Endothelial cell (in vitro differentiated cells): ENCODE measurements at places on chromosomes 7 and 10.

DNA sequence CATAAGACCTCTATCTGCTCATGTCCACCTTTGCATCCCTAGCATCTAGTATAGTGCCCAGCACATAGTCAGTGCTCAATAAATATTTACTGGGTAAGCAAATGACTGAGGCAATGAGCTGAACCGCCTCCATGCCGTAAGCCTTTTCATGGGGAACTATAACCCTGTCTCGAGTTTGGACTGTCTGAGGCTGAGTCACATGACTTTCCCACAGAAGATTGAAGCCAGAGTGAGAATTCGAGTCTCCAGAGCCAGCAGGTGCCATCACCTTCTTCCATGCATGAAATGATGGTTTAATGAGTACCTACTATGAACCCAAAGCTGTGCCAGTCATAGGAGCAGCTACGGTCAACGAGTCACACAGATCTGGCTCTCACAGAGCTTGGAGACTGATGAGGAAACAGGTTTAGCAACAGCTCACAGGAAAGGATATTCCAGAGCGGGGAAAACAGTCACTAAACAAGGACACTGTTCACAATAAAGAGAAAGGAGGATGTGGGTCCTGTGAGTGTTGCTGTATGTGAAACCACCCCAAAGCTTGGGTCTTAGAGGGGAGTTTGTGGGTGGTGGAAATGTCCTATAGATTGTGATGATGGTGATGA lies 75.2 kb downstream of the TEX36 start:
- H3K4me1 ChIP-seq: peaks cover 22% of the 10 kb centered on the region
- no peak overlapping the region for H3K4me3 ChIP-seq
- H3K36me3 ChIP-seq: no peaks in the 10 kb centered on the region
- no peak for DNase-seq
- H3K27me3 ChIP-seq: peaks cover 5% of the 10 kb centered on the region

- H3K4me1 ChIP-seq: peaks cover 3% of the 10 kb centered on the region
- H3K36me3 ChIP-seq: no peaks in the 10 kb centered on the region
- no peak overlapping the region for H3K4me3 ChIP-seq
- H3K27me3 ChIP-seq: no peaks in the 10 kb centered on the region
Measured at GRCh38 chr10:106957823-106958588, 206.5 kb downstream of the SORCS1 start.

- H3K27me3 ChIP-seq: peaks cover 25% of the 10 kb centered on the region
- H3K4me1 ChIP-seq: peaks cover 2% of the 10 kb centered on the region
- no peak overlapping the region for H3K4me3 ChIP-seq
- H3K36me3 ChIP-seq: no peaks in the 10 kb centered on the region
- no peak overlapping the region for H3K27ac ChIP-seq
Measured at GRCh38 chr10:42939237-42939636, 137.6 kb upstream of the RET start.

DNA sequence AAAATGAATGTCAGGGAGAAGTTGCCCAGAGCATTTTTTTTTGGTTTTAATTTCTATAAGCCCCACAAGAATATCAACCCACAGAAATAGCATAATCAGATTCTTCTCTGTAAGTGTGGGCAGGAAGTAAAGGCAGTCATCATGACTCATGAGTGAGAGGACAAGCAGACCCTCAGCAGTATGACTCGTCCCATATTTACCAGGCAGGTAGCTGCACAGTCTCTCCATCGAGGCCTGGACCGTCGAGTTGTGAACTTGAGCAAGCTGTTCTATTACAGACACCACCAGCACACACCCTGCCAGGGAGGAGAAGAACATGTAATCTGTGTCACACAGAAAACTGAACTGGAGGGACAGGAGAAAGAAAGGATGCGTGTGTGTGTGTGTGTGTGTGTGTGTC lies 37.8 kb downstream of the AOAH start:
- no peaks in the 10 kb centered on the region for H3K27me3 ChIP-seq
- H3K27ac ChIP-seq: no peak overlapping the region
- H3K36me3 ChIP-seq: no peaks in the 10 kb centered on the region

DNA sequence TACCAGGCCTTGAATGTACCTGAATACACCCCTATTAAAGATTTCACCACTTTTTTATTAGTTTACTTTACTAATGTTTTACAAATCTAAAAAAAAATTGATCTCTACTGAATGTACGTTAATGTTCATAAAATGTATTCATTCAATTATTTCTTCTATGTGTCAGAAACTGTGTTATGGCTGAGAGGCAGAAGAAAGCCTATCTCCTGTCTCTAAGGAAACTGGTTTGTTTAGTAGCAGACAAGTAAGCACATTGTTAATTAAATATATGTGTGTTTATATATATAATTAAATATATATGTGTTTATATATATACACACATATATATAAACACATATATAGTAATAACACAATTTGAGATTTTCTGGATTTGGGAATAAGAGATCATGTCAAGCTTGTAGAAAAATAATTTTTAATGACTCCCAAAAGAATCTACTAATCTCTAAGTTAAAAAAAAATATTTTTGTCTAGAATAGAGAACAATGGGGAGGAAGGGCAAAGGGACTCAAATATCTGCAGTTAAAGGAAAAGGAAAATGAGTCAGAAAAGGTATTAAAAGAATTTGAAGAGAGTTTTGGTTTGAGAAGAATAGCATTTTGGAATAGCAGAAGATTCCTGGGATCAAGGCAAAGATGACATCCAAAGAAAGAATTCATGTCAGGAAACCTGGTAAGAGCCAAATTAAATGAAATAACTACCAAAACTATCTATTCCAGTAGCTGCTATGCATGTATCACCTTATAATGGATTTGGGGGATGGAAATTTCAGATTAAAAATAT lies 92.1 kb downstream of the CH25H start:
- no peaks in the 10 kb centered on the region for H3K27me3 ChIP-seq
- no peak overlapping the region for H3K4me3 ChIP-seq
- no peak for DNase-seq
- H3K36me3 ChIP-seq: no peaks in the 10 kb centered on the region

DNA sequence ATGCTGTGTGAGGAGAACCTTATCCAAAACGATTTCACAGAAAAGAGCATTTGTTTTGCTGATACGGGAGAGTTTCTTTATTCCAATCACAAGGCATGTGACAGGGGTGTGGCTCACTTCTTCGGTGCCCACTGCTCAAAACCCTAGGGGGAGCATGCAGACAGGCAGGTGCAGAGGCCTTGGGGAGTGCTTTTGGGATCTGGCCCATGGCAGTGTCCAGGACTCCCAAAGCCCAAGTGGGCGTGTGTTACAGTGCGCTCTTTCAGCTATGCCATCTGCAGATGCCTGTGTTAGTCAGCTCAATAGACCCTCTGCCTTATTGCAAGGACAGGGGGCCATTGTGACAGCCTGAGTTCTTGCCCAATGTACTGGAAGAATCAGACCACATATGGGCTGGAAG lies 94.8 kb downstream of the CSTF2T start:
- peaks cover under 1% of the 10 kb centered on the region for H3K27me3 ChIP-seq
- H3K36me3 ChIP-seq: no peaks in the 10 kb centered on the region
- peaks cover 13% of the 10 kb centered on the region for H3K4me1 ChIP-seq
- no peak overlapping the region for H3K4me3 ChIP-seq
- no peak overlapping the region for H3K27ac ChIP-seq
- no peak for DNase-seq

GRCh38 chr7:108499566-108499965 lies 26.4 kb downstream of the PNPLA8 start:
- no peak for DNase-seq
- no peaks in the 10 kb centered on the region for H3K27me3 ChIP-seq
- no peaks in the 10 kb centered on the region for H3K36me3 ChIP-seq
- no peaks in the 10 kb centered on the region for H3K4me1 ChIP-seq
- no peak overlapping the region for H3K27ac ChIP-seq

- no peak overlapping the region for H3K27ac ChIP-seq
- H3K36me3 ChIP-seq: no peaks in the 10 kb centered on the region
- H3K27me3 ChIP-seq: peaks cover 2% of the 10 kb centered on the region
- DNase-seq: no peak
- no peak overlapping the region for H3K4me3 ChIP-seq
- no peaks in the 10 kb centered on the region for H3K4me1 ChIP-seq
Measured at GRCh38 chr10:128526791-128527375, 400.7 kb upstream of the MKI67 start.

DNA sequence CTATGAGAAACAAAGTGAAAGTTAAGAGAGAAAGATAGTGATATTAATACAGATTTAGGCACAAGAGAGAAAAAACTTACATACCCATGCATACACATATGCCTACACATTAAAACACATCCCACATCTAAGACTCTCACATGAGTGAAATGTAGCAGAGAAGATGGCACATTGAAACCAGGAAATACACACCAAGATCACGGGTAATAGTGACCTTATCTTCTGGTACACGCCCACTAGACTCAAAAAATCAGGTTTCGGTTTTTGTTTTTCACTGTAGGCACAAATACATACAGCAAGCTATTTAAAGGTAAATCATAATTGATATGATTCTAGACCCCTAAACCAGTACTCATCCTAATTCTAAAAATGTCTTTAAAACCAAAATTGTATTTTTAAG lies 225.2 kb upstream of the TAC1 start:
- no peaks in the 10 kb centered on the region for H3K36me3 ChIP-seq
- no peaks in the 10 kb centered on the region for H3K27me3 ChIP-seq
- no peaks in the 10 kb centered on the region for H3K4me1 ChIP-seq
- no peak for DNase-seq

- peak overlapping the region; percentile 54 for H3K4me3 ChIP-seq
- peaks cover 32% of the 10 kb centered on the region for H3K36me3 ChIP-seq
- DNase-seq: no peak
- H3K4me1 ChIP-seq: peaks cover 4% of the 10 kb centered on the region
Measured at GRCh38 chr7:100023526-100023925, 8.1 kb downstream of the ZKSCAN1 start.

- no peaks in the 10 kb centered on the region for H3K36me3 ChIP-seq
- DNase-seq: no peak
- H3K4me3 ChIP-seq: no peak overlapping the region
- no peaks in the 10 kb centered on the region for H3K4me1 ChIP-seq
Measured at GRCh38 chr10:49094646-49095045, 20.7 kb downstream of the VSTM4 start.

- H3K4me3 ChIP-seq: no peak overlapping the region
- no peak for DNase-seq
- H3K36me3 ChIP-seq: no peaks in the 10 kb centered on the region
- no peaks in the 10 kb centered on the region for H3K4me1 ChIP-seq
Measured at GRCh38 chr7:137399827-137400823, 56.6 kb upstream of the PTN start.

DNA sequence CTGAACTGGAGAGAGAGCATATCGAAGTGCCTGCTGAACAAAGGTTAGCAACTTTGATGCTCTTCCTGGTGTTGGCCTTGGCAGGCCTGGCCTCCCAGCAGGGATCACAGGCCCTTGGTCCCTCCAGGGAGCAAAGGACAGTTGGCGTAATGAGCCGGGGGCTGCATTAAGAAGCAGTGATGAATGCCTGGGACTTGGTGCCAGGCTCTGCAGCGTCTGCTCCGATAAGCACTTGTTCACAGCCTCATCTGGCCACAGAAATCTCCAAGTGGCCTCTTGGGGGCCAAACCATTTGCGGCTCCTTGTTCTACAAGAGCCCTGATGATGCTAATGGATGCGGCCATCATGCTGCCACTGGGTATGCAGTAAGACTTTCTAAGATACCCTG lies 31.8 kb downstream of the CRHR2 start:
- H3K4me1 ChIP-seq: peaks cover 9% of the 10 kb centered on the region
- no peak for DNase-seq
